Activated T-helper 1 cell treated with Interleukin-2 at 50 U/mL for 16 hours (primary cell): ENCODE measurements at places on chromosomes 3 and 15.

DNA sequence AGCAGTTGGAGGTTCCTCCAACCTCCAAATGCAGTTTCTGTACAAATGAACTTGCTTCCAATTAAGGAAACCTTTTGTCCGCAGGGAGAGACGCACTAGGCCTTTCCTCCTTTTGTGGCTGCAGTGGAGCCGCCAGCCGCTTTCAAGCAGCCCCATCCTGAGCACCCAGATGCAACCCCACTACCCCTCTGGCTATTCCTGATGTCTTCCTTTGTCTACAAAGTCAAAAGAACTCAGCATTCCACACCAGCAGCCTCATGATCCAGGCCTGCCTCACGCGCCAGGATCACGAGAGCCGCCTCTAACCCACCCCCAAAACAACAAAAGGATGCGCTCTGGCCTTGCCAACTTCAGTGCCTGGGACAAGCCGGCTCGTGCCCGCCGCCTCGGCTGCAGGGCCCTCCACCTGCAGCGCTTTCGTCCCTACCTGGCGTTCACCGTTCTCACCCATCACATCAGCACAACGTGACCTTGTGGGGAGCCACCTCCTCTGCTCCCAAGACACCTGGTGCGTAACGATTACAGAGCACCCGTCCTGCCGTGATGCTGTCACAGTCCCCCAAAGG, 48.2 kb upstream of the MUC4 start:
- no peak for DNase-seq

- DNase-seq = no peak
Measured at GRCh38 chr3:127114337-127115070, 78.4 kb upstream of the PRR23E start.

DNA sequence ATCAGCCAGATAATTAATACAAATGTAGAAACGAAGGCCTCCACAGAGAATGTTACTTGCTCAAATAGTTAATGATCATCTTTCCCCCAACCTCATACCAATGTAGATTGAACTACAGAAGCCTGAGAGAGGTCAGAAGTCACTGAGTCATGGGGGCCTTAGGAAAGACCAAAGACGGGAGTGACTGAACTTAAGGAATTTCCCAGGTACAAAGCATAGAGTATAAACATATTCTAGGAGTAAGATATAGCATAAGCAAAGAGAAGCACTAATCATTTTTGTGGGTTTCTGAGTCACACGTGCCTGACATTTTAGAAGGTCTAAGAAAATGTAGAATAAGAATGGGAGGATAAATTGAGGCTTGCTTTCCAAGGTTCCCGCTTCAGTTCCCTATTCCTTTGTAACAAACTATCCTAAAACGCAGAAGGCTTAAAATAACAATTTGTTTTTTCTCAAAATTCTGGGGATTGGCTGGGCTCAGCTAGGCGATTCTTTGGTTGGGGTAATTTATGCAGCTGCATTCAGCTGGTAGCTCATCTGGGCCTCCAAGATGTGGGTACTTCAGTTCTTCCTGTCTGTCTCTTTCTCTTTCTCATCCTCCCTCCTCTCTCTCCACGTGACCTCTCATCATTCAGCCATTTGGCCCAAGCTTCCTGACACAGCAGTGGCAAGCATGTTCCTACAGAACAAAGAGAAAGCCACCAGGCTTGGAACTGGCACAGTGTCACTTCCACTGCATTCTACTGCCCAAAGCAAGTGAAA, 422.6 kb downstream of the FOXP1 start:
- DNase-seq = no peak

DNA sequence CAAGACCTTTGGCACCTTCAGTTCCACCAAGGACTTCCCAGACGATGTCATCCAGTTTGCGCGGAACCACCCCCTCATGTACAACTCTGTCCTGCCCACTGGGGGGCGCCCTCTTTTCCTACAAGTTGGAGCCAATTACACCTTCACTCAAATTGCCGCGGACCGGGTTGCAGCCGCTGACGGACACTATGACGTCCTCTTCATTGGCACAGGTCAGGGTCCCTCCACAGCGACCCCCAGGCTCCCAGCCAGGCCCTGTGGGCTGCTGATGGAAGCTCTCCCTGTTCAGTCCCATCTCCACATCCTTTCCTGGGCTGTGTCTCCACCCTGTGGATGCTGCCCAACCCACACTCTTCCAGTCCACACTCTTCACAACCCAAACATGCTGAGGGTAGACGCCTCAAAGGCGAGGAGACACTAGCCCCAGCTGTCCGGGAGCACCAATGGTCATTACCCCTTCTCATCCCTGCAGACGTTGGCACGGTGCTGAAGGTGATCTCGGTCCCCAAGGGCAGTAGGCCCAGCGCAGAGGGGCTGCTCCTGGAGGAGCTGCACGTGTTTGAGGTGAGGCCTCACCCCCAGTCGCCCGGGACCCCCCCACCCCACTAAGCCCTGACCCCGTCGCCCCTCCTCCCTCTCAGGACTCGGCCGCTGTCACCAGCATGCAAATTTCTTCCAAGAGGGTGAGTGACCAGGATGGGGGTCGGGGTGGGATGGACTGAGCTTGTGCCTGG, 4.3 kb upstream of the LSMEM2 start:
- peak; percentile 43 for DNase-seq

- no peak for DNase-seq
Measured at GRCh38 chr3:154240235-154240634, 84.1 kb downstream of the DHX36 start.

GRCh38 chr3:56673781-56674457, 9.1 kb downstream of the TASOR start:
- no peak for DNase-seq

DNA sequence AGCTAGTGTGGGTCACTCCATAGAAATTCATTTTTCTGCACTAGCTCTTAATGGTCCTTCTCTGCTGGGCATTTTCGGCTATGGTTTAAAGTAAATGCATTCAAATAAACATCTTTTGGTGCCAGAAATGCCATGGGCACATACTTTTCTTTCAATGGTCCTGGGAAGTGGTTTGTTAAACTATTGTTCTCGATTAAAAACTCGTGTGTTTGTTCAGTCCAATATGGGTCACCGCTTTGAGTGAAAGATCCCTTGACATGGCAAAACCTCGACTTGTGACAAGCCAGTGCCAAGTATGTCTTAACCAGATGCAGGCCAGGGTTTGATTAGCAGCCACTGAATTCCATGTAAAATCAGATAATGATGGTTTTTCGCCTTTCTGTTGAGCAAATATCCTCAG, 331.9 kb upstream of the WNT5A start:
- DNase-seq = no peak

DNA sequence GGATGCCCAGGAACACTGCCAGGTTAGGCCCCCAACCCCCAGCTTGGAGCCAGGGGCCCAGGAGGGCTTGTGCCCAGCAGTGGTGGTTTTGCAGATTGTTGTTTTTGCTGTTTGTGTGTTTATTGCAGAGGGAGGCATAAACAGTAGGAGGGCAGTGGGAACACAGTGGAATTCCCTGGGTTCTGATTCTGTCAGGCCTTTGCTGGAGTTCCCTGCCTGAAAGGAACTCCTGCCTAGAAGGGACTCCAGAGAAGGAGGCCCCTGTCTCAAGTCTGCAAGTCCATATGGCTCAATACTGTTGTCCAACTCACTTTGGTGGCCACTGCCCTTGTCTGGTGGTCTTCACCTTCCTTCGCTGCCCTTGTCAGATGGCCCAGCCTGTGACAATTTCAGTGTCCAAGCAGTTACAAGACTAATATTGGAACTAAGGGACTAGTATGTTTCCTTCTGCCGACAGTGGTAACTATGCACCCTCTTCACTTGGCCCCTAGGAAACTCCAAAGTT, 47.4 kb upstream of the RAB6B start:
- no peak for DNase-seq

- DNase-seq = no peak
Measured at GRCh38 chr15:80581976-80582375, 113.1 kb upstream of the ABHD17C start.

DNA sequence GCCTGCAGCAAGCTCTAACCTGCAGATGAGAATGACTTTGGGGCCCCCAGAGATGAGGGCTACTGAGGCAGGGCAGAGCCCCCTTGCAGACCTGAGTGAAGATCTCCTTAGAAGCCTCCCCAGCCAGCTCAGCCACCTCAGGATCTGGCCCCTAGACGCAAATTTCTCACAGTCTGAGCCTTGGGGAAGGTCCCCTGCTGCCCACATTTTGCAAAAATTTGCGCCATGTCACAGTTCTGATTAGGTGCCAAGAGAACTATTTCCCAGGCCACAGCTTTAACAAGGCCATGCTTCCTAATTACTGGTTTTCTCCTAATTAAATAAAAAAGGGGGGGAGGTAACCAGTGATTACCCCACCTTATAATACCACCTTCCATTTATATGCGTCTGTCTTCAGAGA, 81.0 kb upstream of the HES1 start:
- no peak for DNase-seq

GRCh38 chr3:184016169-184016570, 1.5 kb downstream of the ABCC5 start:
- DNase-seq = no peak

DNA sequence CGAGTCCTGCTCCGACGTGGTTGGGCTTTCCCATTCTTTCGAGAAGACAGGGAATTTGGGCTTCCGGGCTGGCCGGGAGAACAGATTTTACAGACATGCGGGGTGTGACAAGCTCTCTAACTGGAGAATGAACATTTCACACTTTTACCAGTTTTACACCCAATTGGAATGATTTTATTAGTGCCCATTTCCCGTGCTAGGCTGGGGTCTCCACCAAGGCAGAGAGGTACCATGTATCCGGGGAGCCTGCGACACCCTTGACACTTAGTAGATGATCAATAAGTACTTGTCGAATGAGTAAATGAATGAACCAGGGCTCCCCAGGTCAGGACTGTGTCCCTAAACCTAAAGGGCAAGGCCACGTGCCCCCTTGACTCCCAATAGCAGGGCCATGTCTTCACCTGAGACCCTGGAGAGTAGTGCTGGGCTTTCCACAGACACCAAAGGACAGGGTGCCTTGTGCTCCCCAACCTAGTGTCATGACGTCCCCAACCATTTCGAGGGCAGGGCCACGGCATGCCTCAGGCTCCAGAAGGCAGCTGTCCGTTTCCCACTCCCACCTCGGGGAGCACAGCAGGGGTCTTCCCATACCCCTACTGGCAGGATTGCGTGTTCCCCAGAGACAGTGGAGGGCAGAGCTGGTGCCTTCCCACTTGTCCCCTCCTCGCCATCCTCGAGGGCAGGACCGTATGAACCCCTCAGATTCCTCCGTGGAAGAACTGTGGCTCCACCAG, 679 bp upstream of the MYD88 start:
- no peak for DNase-seq

GRCh38 chr15:27238707-27239423, 267.9 kb downstream of the GABRG3 start:
- no peak for DNase-seq

GRCh38 chr3:110846971-110847370, 224.6 kb upstream of the NECTIN3 start:
- no peak for DNase-seq
